Stimulated activated CD4-positive, alpha-beta T cell treated with anti-CD3 and anti-CD28 coated beads, Interleukin-15, amount 100 ng/mL, for 24 hours (primary cell): ENCODE measurements at places on chromosomes 12 and 14.

DNA sequence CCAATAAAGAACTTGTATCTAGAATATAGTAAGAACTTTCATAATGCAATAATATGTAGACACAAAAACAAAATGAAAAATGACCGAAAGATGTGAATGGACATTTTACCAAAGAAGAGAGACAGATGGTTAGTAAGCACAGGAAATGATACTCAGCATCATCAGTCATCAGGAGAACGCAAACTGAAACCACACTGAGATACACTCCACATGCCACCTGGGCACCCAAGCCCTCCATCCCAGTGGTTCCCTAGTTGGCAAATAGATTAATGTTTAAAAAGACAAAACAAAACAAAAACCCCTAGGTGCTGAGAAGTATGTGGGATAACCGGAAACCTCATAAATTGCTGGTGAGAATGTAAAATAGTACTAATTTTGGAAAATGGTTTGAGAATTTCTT is 26.8 kb upstream of the VPS33A start:
- no peak for DNase-seq

DNA sequence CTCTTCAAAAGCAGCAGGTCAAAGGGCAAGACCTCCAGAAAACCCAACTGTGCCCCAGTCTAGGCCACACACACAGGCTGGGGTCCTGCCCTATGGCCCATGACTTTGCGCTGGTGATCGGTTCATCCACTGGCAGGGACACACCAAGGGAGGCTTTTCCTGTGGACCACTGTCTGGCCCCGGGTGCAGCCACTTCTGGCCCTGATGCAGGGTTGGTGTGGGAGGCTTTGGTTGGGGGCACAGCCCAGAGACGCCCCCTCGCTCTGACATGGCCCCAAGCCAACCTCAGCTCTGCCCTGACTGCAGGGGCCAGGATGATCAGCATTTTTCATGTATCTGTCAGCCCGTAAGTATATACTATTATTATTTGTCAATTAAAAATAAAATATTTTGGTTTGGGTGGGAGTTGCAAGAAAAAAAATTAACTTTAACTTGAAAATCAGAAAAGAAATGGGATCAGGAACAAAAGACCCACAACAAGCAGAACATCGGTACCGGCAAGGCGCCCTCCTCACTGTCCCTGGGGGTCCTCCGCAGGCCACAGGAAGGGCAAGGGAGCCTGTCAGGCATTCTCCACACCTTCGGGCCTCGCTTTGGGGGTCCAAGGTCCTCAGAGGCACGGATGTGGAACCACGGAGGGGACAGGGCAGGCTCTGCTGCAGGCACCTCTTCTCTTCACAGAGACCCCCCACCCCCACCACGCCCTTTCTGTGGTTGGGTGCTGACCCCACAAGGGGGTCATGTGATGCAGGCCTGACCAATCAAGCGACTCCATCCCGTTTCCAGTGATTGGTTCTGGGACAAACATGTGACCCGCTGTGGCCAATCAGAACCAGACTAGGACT is 181.5 kb upstream of the SFSWAP start:
- DNase-seq = no peak

- no peak for DNase-seq
Observed at GRCh38 chr12:131934535-131934934, 5.5 kb downstream of the PUS1 start.

DNA sequence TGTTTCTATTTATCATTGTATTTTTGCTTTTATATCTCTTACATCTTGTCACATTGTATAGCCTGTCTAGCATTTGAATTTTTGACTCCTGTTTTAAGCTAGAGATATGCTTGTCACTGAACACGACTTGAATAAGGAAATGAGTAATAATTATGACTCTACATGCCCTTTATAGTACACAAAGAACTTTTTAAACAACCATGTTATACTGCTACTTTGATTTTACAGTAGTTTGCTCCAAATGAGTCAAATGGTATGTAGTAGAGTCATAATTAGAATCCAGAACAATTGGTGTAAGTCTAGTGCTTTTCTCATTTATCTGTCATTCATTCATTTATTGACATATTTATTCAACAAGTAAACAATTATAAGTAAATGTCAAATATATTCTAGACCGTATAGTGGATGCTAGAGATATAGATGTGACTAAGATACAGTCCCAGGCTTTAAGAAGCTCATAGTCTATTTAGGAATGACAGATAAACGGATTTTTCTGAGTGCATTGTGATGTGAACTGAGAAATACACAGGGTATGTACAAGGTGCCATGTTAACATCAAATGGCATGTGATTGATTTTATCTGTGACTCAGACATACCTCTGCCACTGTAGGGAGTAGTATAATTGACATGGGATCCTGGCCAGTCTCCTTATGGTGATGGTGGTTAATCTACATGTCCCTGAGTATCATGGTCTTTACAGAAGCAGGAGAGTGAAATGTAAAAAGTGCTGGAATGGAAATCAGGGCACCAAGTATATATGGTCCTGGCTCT is 799.7 kb downstream of the DIO2 start:
- DNase-seq = no peak

GRCh38 chr12:132379996-132380395 is 50.6 kb upstream of the GALNT9 start:
- DNase-seq = no peak

DNA sequence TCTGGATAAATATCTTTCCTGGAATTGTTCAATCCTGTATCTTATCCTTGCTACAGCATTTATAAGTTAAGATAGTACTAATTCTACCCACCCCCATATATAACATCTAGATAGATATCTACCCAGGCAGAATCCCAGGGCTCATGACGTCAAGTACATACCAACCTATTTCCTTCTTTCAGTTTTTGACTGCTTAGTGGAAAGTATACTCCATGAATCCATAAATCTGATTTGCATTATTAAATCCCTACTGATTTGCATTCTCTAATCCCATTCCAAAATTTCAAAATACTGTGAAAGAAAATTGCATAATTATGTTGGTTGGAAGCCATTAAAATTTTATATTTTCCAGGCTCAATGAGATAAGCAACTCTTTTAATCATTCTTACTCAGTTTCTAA is 111.7 kb downstream of the KITLG start:
- DNase-seq = no peak

- peak; percentile 35 for DNase-seq
Observed at GRCh38 chr12:64877363-64878004, 53.0 kb downstream of the TBC1D30 start.

DNA sequence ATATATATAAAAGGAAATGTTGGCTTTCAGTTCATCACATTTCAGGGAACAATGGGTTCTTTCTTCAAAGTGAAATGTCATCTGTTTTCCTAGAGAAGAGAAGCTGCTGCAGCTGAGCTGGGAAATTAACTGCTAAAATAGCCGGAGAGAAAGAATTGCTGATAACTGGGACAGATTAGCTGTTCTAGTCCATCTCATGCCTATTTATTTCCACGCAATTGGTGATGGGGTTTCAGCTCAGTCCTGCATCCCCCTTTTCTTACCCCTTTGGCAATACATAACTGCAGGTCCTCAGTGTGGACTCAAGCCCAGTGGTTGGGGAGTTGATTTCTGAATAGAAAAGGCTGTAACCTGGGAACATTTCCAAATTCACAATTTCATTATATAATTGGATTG is 436.9 kb upstream of the TMEM132C start:
- DNase-seq = no peak

DNA sequence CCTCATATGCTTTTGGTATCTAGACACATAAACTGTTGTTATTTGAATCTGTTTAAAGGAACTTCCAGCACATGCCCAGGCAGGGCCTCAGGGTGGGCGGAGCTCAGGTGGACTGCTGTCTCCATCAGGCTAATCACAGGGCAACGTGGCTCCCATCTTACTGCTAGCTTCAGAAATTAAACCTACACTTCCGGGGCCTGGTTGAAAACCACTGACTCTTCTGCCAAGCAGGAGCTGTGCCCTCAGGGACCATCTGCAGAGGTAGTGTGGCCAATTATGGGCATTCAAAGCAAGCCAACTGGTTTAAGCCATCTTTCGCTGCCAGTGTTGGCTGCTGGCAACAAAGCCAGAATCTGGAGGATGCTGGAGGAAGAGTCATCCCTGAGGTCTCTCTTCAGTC is 97.5 kb downstream of the TMX1 start:
- no peak for DNase-seq

DNA sequence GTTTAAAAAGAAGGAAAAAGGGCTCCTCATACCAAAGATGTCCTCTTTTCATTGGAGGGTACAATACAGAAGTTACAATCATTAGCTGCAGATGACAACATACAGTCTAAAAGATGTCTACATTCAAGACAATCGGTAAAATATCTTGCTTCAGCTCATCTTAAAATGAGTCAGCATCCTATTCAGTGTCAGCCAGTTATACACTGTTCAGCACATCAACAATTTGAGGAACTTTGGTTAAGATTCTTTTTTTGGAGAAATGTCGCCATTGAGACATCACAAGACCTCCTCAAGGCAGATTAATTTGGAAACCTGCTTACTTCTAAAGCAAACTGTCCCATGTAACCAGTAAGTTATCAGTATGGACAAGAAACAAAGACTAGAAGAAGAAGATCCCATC is 100.7 kb upstream of the SLC38A4 start:
- DNase-seq = no peak

DNA sequence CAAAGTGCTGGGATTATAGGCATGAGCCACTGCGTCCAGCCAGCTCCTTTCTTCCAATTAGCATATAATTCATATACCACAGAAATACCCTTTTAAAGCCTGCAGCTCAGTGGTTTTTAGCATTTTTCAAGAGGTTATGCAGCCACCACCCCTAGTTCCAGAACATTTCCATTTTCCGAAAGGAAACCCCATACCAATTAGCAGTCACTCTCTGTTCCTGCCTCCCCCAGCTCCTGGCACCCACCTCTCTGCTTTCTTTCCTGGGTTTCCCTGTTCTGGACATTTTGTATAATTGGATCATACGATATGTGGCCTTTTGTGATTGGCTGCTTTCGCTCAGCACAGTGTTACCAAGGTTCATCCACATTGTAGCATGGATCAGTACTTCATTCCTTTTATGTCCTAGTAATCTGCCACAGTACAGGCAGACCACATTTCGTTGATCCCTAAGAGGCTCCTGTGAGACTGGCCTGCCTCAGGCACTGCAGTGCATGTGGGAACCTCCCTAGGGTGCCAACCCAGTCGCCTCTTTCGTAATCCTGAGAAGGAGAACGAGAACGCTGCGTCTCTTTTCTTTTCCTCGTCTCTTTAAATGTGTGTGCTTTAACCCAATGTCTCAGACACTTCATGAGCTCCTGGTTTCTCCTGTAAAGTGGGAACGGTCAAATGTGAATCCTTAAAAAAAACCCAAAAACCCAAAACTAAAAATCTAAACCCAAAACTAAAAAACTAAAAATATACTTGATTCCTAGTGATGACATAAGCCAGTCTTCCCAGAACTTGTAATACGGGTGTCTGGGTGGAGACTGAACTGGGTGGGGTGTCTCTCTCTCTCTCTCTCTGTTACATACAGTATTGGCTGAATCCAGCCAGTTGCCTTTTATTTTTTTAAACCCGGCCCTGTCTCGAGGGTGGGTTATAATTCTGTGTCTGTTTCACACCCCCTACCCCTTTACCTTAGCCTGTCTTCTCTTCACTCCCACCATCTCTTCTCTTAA is 14.7 kb downstream of the AACS start:
- DNase-seq = no peak

DNA sequence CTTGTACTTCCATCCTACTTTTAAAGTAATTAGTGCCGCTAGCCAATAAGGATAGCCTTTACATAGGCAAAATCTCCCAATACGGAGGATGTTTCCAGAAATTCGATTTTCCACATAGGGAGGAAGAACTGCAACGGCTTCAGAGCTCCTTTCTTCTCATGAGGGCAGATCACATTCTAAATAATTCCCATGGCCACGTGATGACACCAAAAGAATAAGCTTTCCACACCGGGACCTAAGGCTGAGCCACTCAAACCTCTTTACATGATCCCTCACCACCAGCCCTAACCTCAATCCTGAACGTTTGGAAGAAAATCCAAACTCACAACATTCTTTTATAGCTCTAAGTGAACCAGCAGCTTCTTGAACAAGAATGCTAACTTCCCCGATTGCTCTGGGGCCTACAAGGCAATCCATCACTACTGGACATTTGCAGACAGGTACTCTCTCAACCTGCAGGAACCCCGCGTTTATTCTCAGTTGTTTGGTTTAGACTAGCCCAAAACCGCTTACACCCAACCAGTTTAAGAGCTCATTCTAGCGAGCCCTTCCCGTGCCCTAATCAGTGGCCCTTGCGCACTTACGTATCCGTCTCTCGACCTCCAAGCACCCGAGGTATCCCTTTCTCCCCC is 884 bp downstream of the CAPRIN2 start:
- DNase-seq = no peak

DNA sequence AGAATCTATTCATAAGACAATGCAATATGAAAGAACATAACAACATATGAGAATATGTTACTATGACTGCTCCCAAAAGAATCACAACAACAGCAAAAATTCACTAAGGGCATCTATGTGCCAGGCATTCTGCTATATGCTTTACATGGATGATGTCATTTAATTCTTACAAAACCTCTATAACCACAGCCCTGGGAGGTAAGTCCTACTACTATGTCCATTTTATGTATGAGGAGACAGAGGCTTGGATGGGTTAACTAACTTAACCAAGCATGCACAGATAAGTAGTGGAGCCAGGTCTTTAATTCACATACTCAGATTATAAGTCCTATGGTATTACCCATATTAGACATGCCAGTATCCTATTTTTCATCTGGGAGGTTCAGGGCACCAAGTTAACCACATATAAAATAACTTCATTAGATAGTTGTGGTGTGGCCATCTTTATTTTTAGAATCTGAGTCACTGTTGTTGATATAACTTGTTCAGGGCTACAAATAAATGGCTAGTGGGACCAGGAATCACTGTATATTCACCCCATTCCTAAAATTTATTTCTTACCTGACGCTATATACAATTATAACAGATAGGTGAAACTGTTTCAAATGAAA is 33.2 kb upstream of the RAD51AP1 start:
- no peak for DNase-seq

DNA sequence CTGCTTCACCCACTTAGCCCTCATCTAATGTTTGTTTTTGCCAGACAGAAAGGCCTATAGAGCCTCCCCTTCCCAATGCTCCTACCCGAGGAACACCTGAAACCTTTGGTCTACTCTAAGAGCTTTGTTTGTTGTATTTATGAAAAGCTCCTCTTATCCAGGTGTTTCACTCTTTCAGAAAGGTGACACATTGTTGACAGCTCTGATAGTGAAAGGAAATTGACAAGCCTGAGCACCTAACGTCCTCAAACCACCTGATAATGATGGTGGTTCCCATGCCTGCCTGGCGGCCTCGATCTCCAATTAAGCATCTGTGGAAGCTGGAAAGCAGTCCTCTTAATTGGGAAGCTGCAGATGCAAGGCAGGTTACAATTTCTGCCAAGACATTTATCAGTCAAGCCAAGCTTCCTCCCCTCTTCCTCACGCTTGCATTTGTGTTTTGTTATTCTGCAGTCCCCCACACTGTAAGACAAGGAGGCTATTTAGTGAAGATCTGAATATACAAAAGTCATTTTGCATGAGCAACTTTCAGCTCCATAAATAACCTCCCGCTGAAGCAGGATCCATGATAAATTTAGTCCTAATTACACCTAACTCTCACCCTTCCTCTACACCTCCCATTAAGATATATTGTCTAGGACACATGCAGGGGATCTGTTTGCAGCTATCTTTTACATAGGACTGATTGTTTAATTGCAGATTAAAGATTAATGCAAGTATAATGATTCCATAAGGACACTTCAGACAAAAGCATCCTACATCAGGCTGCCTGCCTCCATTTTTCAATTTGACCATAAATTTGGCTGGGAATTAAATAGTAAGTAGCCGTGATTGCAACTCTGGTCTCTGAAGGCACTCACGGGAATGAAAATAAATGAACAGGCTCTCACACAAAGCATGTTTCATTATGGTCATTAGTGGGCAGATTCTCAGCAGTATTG is 288.6 kb downstream of the PDZRN4 start:
- DNase-seq = no peak

- no peak for DNase-seq
Observed at GRCh38 chr14:91257328-91258010, 13.0 kb upstream of the GPR68 start.
